ENCODE measurements at places on chromosomes 6 and 20. TPM values are rescaled to one million over a fixed set of nuclear protein-coding genes. Genes with fewer than 3 reads are reported as not detected.

GRCh38 chr6:5762561-5762968, 244.2 kb downstream of the NRN1 start:
- H3K27me3 ChIP-seq: no peaks in the 10 kb centered on the region
- no peak overlapping the region for H3K27ac ChIP-seq
- H3K36me3 ChIP-seq: peaks cover 4% of the 10 kb centered on the region

DNA sequence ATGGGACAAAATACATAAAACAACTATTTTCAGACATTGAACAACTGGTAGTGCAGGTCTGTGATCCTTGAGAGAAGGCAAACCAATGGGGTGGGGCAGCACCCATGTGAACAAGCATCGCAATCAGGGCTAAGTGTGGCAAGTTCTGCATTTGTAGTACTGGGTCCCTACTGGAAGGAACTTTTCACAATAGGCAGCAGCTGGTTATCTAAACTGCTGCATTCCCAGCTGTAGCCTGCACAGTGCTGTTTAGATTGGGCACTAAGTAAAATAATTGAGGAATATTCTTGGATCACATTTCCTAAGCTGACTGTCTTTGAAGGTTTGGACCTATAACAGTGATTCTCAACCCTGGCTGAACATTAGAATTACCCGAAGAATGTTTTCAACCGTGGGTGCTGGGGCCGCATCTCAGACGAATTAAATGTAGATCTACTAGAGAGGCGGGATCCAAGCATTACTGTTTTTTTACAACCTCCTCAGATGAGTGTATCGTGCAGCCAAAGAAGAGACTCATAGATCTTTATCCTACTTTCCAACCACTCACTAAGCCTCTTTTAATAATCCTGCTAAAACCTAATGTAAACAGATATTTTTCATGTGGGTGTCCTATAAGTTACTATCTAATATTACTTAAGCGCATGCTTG, 12.4 kb upstream of the MAP3K4 start:
- no peak for DNase-seq
- no peak overlapping the region for H3K27ac ChIP-seq
- peaks cover 16% of the 10 kb centered on the region for H3K4me1 ChIP-seq
- no peak overlapping the region for H3K4me3 ChIP-seq
- H3K27me3 ChIP-seq: no peaks in the 10 kb centered on the region

DNA sequence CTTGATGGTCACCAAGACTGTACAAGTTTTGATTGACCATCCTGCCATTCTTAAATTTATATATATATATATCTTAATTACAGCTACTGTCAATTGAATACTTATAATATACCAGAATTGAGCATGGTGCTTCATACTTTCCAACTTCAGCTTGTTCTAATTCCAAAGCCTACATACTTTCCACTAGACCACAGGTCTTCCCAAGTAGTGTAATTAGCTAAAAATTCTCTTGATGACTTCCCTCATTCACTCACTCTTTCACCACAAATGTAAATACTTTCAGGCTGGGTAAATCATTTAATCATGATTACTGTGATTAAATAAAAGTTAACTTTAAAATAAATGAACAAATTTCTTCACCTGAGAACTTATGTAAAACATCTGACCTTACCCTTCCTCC, 3.4 kb downstream of the ASF1A start:
- no peak for DNase-seq
- H3K4me1 ChIP-seq: peaks cover 47% of the 10 kb centered on the region
- peaks cover 12% of the 10 kb centered on the region for H3K36me3 ChIP-seq
- no peaks in the 10 kb centered on the region for H3K27me3 ChIP-seq
- H3K27ac ChIP-seq: no peak overlapping the region

GRCh38 chr6:128446497-128446896, 73.9 kb downstream of the PTPRK start:
- H3K36me3 ChIP-seq: peaks cover 10% of the 10 kb centered on the region
- H3K4me1 ChIP-seq: peaks cover 30% of the 10 kb centered on the region
- H3K27ac ChIP-seq: no peak overlapping the region
- no peaks in the 10 kb centered on the region for H3K27me3 ChIP-seq
- DNase-seq: no peak

The XKR7 gene
- 0.29 TPM for total RNA-seq

The ADGRB3 gene
- 13.9 TPM for total RNA-seq

The FAM229B gene
- total RNA-seq: 22.7 TPM

The HSP90AB1 gene
- 992 TPM for total RNA-seq

Measured in mesothelial cell of epicardium (in vitro differentiated cells).